ENCODE measurements at places on chromosomes 5 and 9. TPM values are rescaled to one million over a fixed set of nuclear protein-coding genes. Genes with fewer than 3 reads are reported as not detected.

DNA sequence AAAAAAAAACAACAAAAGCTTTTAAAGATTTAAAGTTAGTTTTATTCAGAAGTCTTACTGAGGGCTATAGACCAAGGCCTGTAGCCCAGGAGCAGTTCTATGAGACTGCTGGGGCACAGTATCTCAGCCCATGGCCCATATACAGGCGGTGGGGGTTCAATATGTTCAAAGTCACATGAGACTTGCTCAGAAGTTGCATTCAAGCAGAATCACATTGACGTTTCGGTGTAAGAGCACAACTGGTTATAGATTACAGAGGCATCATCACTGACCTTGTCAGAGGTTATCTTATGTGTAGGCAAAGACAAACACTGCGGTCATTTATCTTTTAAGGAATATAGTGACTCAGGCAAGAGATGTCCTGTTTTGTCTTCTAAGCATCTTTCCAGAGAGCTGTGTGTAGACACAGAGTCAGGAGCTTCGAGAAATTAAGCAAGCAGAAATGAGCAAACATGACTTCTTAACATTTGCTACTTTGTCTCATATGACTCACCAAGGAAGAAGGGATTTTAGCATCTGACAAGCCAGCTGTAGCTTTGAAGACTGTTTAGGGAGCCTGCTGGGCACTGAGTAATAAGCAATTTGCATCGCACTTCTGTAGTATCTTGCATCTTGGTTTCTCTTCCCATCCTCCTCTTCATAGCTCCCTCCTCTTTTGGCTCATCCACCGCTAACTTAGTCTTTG lies 12.9 kb upstream of the F2RL1 start:
- H3K36me3 ChIP-seq = no peaks in the 10 kb centered on the region
- H3K4me3 ChIP-seq = no peak overlapping the region
- H3K27ac ChIP-seq = no peak overlapping the region
- DNase-seq = no peak
- no peaks in the 10 kb centered on the region for H3K27me3 ChIP-seq

DNA sequence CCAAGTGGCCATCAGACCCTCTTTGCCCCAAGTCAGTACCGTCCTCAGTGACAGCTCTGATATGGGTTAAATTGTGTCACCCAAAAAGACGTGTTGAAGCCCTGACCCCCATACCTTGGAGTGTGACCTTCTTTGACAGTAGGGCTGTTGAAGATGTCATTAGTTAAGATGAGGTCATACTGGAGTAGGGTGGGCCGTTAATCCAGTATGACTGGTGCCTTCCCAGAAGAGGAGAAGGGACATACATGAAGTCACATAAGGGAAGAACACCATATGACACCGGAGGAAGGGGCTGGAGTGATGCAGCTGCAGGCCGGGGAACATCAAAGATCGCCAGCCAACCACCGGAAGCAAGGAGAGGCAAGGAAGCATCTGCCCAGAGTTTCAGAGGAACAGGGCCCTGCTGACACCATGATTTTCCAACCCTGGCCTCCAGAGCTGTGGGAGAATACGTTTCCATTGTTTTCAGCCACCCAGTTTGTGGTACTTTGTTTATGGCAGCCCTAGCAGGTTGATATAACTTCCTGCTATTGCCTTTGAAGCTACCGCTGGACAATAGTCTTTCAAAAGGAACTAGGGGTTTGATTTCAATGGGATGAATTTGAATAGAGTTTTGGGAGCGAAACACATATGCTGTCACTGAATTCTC lies 36.4 kb upstream of the CPEB4 start:
- H3K27ac ChIP-seq = no peak overlapping the region
- H3K27me3 ChIP-seq = no peaks in the 10 kb centered on the region
- H3K36me3 ChIP-seq = no peaks in the 10 kb centered on the region
- H3K4me3 ChIP-seq = no peak overlapping the region

DNA sequence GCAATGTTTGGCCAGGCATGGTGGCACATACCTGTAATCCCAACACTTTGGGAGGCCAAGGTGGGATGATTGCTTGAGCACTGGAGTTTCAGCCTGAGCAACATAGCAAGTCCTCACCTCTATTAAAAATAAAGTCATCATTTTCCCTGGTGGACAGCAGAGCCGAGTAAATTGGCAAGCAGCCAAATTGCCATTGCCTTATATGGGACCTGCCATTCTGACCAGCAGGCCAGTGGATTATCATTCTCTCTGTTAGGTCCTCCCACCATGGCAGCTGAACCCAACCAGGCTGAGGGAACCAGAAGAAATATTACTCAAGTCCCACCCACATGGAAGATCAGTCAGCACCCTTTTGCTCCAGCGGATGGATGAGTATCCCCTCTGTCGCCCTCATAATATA lies 1829.9 kb downstream of the EFNA5 start:
- H3K36me3 ChIP-seq = no peaks in the 10 kb centered on the region
- DNase-seq = no peak
- H3K27ac ChIP-seq = no peak overlapping the region
- H3K4me1 ChIP-seq = no peaks in the 10 kb centered on the region
- no peaks in the 10 kb centered on the region for H3K27me3 ChIP-seq
- H3K4me3 ChIP-seq = no peak overlapping the region

Gene ASPN
- total RNA-seq = 5.8 TPM

DNA sequence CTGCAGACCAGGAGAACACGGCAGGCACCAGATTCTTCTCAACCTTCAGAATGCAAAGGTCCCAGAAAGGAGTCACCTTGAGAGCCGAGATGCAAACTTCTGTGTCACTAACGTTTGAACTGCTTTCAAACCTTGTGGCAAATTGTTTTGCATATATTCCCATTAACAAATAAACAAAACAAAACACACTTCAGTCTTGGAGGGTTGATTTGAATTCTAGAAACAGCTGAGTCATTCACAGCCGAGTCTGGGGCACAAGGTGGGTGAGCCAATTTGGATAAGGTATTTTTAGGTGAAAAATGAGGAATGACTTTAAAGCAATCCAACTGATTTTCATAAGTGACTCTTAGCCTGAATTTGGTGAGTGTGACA lies 38.8 kb upstream of the ANKRD33B start:
- H3K4me1 ChIP-seq = no peaks in the 10 kb centered on the region
- no peaks in the 10 kb centered on the region for H3K36me3 ChIP-seq
- H3K27ac ChIP-seq = no peak overlapping the region
- no peak for DNase-seq
- no peaks in the 10 kb centered on the region for H3K27me3 ChIP-seq

Gene SHLD3
- total RNA-seq = 2.1 TPM

- no peaks in the 10 kb centered on the region for H3K4me1 ChIP-seq
- no peak for DNase-seq
- no peak overlapping the region for H3K4me3 ChIP-seq
- H3K27me3 ChIP-seq = no peaks in the 10 kb centered on the region
- H3K36me3 ChIP-seq = no peaks in the 10 kb centered on the region
These were observed 13.8 kb upstream of the COL15A1 start for GRCh38 chr9:98929895-98930341.

DNA sequence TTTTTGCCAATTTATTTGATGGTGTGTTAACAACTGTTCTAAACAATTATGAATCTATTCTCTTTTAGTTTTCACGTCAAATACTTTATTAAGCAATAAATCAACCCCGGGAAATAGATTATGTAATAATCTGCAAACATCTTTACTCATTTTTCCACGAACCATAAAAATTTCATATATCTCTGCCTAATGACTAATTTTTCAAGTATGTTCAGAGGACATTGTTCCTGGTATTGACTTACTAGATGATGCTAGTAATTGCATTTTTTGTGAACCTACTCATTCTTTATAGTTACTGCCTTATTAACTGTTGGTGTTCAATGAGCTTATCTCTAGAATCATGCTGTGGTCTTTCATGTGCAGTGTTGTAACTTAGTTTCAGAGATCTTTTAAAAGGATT lies 41.0 kb upstream of the FBN2 start:
- H3K4me1 ChIP-seq = no peaks in the 10 kb centered on the region
- no peaks in the 10 kb centered on the region for H3K36me3 ChIP-seq
- H3K27ac ChIP-seq = no peak overlapping the region
- no peak for DNase-seq
- H3K27me3 ChIP-seq = no peaks in the 10 kb centered on the region

All from upper lobe of left lung (tissue), 6 donors.